ENCODE measurements at places on chromosomes 6 and 20.
A peak's percentile ranks its signal among the peaks of the same experiment; 100 is the strongest.

GRCh38 chr6:100809346-100809745, 71.8 kb downstream of the ASCC3 start:
- no peak for DNase-seq

DNA sequence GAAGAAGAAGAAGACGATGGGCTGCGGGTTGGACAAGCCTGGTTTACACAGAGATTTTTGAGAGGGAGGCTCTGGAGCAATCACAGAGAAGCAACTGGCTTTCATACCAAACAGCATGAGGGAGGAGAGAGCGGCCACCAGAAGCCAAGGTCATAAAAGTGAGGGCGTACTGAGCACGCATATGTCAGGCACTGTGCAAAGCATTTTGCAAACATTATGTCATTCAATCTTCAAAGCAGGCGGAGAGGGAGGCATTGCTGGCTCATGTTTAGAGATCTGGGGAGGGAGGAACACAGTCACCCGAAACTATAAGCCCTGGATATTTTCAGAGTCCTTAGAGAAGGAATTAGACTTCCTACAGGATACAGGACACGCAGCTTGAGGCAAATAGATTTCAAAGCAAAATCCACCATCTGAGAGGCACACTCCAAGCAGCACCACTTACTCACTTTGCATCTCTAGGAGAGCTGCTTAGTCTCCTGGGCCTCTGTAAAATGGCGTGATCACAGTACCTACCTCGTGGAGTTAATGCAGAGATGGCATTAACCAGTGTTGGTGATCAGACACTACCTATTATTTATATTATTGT, 24.6 kb downstream of the RAMACL start:
- DNase-seq = peak; percentile 71

GRCh38 chr6:75213732-75214131, 7.9 kb upstream of the COL12A1 start:
- DNase-seq = no peak

GRCh38 chr6:170044836-170045562, 245.9 kb downstream of the DLL1 start:
- no peak for DNase-seq

DNA sequence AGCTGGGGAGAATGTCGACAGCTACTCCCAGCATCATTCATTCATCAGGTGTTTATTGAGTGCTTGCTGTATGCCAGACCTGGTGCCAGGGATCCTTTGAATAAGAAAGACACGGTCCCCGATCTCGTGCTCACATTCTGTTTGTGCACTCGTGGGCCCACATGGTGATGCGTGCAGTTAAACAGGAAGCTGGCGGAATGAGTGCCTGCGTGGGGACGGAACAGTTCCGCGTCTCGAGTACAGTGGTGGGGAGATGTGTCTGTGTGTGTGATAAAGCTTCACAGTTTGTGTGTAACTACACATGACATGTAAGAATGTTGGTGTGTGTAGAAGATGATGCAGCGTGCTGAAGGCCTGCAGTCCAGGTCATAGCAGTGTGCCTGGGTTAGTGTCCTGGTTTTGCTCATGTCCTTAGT, 6.5 kb downstream of the RBM38 start:
- DNase-seq = no peak

GRCh38 chr6:115899730-115900282, 160.9 kb downstream of the FRK start:
- DNase-seq = no peak

GRCh38 chr6:92847988-92848387, 571.4 kb downstream of the EPHA7 start:
- no peak for DNase-seq

DNA sequence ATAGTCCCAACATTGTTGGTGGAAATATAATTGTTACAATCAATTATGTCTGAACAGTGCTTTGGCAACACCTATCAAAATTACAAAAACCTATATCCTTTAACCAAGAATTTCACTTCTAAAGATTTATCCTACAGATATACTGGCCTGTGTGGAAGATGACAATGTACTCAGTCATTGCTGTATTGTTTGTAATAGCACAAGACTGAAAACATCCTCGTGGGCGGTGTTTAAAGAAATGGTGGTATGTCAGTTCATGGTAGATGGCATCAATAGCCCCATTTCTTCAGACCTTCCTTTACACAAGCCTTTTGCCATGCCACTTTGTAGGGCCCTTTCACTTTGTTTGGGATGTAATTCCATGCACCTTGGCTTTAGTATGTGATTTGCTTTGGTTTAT, 9.8 kb upstream of the TPBG start:
- DNase-seq = no peak

DNA sequence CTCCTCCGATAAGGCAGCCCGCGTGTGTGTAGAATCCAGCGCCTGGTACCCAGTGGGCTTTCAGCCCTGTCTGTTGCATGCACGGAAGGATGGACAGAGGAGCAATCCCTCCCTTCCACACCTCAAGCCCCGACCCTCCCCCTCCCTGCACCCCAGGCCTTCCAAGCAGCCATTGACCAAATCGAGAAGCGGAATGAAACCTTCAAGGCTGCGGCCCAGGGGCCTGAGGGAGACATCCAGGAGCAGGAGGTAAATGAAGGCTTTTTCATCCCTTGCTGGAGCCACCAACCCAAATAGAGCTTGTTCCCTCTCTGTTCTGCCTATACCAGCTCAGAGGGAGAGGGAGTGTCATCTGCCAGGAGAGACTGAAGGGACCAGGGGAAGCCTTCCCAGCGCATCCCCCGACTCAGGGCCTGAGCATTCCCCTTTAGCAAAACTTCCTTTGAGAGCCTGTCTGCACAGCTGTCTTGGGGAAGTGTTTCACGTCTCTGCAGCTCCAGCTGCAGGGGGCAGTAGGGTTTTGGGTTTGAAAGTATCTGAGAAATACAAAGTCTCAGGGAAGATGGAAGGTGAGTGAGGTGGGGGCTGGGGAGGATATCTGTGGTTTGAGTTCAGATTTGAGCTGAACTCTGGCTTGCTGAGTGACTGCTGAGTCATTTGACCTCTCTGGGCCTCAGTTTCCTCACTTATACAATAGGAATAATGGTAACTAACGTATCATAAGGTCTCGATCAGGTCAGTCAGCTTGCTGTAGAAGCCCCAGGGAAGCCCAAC, 16.1 kb downstream of the FGD2 start:
- DNase-seq = no peak
